ENCODE measurements at places on chromosomes 13 and 19.
A peak's percentile ranks its signal among the peaks of the same experiment; 100 is the strongest.

DNA sequence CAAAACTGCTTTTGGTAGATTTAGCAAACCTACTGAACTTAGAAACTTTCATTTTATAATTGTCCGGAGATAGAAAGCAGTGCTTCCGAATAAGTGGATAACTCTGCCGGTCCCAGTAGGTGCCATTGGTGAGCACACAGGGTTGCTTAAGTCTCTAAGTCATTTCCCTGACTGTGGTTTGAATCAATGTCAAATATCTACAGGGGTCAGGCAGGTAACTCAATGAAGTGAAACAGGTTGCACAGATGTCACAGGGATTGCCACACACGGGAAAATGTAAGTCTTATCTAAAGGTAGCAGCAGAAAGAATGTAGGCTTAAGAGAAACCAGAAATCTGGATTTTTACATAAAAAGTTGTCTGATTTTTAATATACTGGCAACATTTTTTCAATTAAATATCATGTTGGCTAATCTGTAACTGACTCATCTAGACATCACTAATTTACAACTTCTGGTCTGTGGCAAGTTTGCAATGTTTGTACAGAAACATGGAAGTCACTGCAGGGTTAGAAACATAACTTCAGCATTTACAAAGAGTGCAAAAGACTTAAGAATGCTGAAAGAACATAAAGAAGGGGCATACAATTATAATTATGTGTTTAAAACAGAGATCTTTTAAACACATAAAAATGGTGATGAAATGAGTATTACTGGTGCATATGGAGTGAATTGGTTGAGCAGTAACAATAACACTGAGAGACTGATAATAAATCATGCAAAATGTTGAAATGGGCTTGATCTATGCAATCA is 14.3 kb upstream of the LRRC63 start:
- no peak for DNase-seq

DNA sequence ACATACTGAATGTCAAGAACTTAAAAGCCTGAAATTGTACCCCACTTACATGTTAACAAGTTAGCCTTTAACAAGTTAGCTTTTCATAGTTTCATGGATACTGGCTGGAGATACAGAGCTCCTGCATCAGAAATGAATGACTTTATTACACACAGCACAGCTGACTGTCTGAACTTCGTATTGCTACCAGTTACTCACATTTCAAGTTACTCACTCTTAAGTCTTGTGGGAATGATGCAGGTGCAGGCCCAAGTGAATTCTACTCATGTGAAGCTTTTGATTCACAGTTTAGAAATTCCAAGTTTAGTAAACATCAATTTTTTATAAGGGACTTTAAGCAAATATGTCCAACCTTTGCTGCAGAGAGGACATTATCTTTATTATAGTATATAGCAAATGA is 762.2 kb upstream of the PRR20A start:
- DNase-seq: no peak

DNA sequence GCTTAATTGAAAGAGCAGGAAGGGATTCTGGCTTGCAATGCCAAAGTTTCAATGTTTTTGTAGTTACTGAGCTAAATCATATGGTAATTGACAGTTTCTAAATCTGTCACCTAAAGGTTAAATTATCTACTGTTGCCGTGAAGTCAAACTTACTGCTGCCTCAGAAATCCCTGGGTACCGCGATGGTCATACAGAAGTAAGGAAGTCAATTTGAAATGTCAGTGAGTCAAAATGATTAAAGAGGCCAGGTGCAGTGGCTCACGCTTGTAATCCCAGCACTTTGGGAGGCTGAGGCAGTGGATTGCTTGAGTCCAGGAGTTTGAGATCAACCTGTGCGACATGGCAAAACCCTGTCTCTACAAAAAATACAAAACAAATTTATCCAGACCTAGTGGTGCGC is 48.8 kb upstream of the TPM4 start:
- DNase-seq: no peak

- DNase-seq: no peak
Observed at GRCh38 chr13:21883713-21884112, 212.8 kb downstream of the FGF9 start.

DNA sequence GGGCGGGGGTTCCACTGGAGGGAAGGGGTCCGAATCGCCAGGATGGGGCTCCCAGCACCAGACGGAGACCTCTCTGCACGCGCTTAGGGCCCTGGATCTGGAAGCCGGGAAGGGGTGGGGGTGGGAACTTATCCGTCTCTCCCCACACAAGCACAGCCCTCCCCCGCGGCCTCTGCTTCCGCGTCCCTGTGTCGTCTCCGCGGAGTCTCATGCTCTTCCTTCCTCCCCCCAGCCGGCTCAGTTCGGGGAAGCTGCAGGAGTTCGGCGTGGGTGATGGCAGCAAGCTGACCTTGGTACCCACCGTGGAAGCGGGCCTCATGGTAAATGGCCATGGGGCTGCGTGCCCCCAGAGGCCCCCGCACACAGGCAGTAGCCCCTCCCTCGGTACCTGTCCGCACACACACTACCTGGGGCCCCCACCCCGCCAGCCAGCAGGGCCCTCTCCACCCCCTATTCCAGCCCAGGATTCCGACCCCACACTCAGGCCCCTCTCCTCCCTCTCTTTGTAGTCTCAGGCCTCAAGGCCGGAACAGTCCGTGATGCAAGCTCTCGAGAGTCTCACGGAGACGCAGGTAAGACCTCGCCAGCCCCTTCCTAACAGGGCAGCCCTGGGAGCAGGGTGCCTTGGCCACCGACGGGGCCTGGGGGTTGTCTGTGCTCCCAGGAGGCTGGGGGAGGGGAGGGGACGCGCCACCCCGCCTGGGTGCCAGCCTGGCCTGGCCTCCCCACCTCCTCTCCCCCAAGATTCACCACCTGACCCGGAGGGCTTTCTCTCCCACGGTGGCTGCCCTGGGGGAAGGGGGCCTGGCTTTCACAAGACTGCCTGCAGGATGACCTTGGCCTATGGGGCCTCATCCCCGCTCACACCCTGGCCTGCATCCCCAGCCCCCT is 3.2 kb downstream of the MIDN start:
- DNase-seq: peak; percentile 61

DNA sequence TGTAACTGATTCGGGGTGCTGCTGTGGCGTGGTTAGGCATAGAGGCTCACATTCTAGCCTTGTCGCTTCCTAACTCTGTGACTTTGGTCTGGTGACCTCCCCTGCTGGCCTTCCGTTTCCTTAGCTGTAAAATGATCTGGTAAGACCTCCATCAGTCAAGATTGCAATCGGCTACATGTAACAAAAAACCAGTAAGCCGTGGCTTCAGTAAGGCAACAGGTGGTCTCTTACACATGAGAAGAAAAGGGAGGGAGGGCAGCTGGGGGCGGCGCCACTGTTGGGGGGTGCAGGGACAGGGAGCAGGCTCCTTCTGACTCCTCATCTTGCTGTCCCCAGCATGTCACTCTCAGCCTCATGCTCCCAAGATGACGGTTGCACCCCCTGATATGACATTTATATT is 148.0 kb downstream of the SIPA1L3 start:
- DNase-seq: no peak

DNA sequence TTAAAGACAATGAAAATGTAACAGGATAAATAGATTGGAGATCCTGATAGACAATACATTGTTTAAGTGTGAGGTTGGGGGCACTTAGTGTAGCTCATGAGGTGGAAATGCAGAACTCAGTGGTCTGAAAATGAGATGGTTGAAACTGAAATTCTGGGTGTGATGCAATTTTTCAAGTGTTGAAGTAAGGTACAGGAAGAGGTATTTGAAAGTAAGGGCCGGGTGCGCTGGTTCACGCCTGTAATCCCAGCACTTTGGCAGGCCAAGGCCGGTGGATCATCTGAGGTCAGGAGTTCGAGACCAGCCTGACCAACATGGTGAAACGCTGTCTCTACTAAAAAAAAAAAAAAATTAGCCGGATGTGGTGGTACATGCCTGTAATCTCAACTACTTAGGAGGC is 113.0 kb downstream of the UFM1 start:
- DNase-seq: no peak

DNA sequence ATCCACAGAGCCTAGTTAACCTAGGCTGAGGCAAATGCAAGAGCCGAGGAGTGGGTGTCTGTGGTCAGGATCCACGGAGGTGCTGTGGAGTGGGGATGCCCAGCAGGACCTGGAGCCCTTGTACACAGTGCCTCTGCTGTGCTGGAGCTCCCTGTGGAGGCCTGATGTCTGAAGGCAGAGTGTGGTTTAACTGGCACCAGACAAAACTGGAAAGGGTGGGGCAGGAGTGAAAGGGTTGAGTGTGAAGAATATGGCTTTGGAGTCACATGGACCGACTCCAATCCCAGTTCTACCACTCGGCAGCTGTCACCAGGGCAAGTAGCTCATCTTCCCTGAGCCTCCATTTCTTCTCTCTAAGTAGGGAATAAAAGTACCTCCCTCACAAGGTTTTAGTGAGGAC is 60.3 kb upstream of the GPR12 start:
- DNase-seq: no peak

- DNase-seq: no peak
Observed at GRCh38 chr19:30245401-30246039, 126.7 kb upstream of the ZNF536 start.

GRCh38 chr19:16867211-16867610 is 21.6 kb upstream of the F2RL3 start:
- no peak for DNase-seq

GRCh38 chr13:106533101-106533942 is 2.1 kb downstream of the EFNB2 start:
- DNase-seq: peak; percentile 92

DNA sequence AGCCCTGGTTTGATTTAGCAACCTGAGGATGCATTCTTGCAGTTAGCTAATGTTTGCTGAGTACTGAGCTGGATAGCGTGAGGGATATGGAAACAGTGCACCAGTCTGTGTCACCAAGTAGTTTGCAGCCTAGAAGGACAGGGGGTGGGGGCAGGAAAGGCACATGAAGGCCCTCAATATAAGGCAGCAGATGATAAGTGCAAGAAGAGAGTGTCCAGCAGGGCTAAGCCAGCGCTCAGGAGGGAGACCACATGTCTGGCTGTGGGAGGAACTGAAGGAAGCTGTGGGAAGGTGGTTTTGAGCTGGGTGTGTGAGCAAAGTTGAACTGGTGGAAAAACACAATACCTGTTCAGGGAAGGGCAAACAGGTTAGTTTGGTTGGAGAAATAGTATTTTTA is 1.7 kb downstream of the CXCL17 start:
- no peak for DNase-seq

GRCh38 chr13:49464085-49464484 is 20.0 kb downstream of the SETDB2 start:
- DNase-seq: no peak

- no peak for DNase-seq
Observed at GRCh38 chr13:35832551-35832950, 298.6 kb downstream of the DCLK1 start.

- no peak for DNase-seq
Observed at GRCh38 chr19:19185853-19186740, 5.9 kb downstream of the BORCS8 start.

DNA sequence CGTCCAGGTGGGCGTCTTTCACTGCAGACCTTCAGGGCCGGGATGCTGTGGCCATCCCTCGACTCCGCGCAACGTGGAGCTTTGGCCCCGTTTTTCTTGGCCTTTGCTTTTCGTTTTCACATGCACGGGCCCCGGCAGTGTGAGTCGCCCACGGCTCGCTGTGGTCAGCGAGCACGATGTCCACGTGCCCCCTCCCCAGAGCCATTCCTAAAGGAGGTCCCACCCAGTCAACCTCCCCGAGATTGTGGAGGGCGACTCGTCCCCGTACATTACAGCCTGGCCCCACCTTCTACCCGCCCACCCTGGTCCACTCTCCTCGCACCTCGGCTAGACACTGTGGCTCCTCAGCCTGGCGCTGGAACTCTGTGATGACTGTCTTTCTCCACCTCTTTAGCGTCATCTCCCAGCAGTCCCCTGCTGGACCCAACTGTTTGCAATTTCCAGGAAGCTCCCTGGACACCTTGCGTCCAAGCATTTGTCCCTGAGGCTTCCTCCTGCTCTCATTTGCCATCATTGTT is 405 bp downstream of the ZNF446 start:
- no peak for DNase-seq

DNA sequence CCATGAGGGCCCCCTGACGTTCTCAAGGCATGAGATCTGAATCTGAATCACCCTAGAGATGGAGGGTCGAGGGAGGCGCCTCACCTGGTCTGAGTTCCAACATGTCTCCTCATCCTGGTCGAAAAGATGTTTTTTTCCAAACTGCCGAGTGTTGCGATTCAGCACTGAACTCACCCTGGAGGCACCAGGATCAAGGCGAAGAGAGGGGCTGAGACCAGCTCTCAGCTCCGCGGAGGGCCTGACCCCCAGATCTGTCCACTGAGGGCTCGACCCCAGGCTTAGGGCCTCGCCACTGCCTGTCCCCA is 555 bp downstream of the NR2C2AP start:
- DNase-seq: no peak

GRCh38 chr13:84121456-84121855 is 239.2 kb upstream of the SLITRK1 start:
- DNase-seq: no peak

DNA sequence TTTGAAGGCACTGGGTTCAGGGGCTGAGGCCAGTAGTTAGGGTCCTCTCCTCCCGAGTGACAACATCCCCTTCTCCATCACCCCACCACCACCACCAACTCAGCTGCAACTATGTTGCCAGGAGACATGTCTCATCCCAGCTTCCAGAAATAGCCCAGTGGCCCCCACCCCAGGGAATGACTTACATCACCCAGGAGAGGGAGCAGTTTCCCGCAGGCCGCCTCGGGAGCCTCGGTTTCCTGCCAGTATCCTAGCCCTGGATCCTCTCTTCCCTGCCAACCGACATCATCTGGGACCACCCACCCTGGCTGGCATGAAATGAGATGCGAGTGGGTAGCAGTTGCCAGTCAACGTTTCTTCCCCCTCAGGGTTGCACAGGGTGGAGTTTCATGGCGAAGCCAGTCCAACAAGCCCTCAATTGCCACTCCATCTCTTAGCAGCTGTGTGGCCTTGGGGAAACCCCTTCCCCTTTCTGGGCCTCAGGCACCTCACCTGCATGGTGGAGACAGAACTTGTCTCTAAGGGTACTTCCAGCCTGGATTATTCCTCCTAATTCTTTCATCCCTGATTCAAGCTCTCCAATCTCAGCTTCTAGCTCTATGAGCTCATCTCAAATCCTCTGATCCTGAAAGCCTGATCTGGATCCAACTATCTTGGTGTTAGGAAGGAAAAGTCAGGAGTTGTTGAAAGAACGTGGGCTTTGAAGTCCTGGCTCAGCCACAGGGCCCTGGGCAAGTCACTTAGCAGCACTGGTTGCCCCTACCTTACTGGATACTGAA is 3.9 kb upstream of the GSK3A start:
- DNase-seq: peak; percentile 52
